ENCODE measurements at places on chromosomes 2 and 18. TPM values are rescaled to one million over a fixed set of nuclear protein-coding genes. Genes with fewer than 3 reads are reported as not detected.

The BCL11A gene
- total RNA-seq, result 0.13 TPM

The WBP1 gene
- total RNA-seq, result 36.2 TPM

The CERKL gene
- not detected for total RNA-seq

The ID2 gene
- total RNA-seq, result 90.1 TPM

The GPR75 gene
- 0.94 TPM for total RNA-seq

The LRP1B gene
- total RNA-seq, result 0.20 TPM

The POMC gene
- total RNA-seq, result 6.3 TPM

The GALNT14 gene
- total RNA-seq, result 2.1 TPM

The KIF1A gene
- total RNA-seq, result 0.13 TPM

The CCDC68 gene
- 5.9 TPM for total RNA-seq

The RBKS gene
- total RNA-seq, result 1.0 TPM

The TXNL4A gene
- 89.4 TPM for total RNA-seq

The OR6B3 gene
- not detected for total RNA-seq

The AQP12A gene
- total RNA-seq, result not detected

The PDCD1 gene
- total RNA-seq, result not detected

The FOXI3 gene
- total RNA-seq, result not detected

The IL36G gene
- total RNA-seq, result not detected

The BOK gene
- 111 TPM for total RNA-seq

The POTEC gene
- total RNA-seq, result not detected

The ESPNL gene
- not detected for total RNA-seq

The ASAP2 gene
- 23.4 TPM for total RNA-seq

The SLC38A11 gene
- not detected for total RNA-seq

The DQX1 gene
- not detected for total RNA-seq

The ADRA2B gene
- total RNA-seq, result not detected

The GPATCH11 gene
- total RNA-seq, result 6.8 TPM

The MBP gene
- 6.1 TPM for total RNA-seq

The NYAP2 gene
- not detected for total RNA-seq

The SERPINB7 gene
- not detected for total RNA-seq

The CRACDL gene
- 13.3 TPM for total RNA-seq

The C2orf66 gene
- total RNA-seq, result not detected

The CDH2 gene
- 16.9 TPM for total RNA-seq

The CD28 gene
- not detected for total RNA-seq

All from mammary microvascular endothelial cell (primary cell).